ENCODE measurements at places on chromosomes 5 and 9.

GRCh38 chr9:21326526-21327139, 8.6 kb downstream of the KLHL9 start:
- DNase-seq, result no peak

DNA sequence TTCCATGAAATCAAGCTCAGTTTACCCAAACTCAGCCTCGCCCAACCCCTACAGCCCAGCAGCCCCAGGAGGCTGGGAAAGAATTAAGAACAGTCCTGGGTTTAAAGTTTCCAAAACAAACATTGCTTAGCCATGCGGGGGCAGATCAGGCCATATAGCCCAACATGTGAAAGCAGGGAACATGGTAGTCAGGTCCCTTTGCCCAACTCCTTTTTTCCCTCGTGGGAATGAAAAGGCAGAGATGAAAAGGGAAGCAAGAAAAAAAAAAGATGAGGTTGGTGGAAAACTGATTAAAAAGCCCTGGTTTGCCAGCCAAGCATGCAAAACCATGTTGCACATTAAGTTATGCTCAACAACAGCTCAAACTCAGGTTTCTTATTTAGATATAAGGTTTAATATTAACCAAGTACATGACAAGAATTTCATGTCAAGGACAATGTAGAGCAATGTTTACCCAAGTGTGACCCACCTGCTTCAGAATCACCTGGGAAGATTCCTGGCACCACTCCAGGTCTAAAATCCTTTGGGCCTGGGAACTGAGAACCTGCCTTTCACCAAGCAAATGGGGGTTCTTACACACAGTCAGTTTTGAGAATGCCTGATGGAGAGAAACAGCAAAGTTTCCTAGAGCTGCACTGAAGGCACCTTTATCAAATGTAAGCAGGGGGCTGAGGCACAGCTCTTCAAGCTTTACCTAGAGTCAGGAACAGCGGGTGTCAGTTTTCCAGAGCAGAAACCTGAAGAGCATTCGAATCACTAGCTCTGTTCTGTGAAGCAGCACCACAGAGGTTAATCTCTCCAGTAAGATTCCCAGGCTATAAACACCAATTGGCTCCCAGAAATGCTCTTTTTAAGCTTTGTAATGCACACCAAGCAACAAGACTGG, 1.7 kb downstream of the FREM1 start:
- DNase-seq, result no peak

DNA sequence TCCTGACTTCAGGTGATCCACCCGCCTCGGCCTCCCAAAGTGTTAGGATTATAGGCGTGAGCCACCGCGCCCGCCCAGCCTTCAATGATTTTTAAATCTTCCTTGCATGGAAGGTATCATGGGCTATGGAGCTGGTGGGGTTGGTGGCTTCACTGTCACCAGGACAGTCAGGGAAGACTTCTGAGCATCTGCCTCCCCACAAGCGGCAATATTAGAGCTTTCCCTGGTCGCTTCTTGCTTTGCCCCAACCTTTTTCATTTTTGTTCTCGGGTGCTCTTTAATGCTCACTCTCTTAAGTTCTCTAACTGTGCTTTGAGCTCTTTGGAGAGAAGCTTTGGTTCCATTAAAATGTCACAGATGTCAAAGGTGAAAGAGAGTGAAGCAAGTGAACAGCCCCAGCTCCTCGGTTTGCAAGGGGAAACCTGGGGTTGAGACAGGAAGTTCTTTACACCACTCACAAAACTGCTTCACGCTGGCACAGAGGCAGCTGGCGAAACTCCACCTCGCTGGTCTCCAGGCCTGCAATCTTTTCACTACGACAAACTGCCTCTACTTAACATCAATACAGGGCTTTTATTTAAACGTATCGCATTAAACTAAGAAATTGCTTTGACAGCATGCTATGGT, 142.5 kb upstream of the RETREG1 start:
- DNase-seq, result no peak

- DNase-seq, result no peak
Measured at GRCh38 chr5:68648944-68649857, 433.6 kb downstream of the PIK3R1 start.

- no peak for DNase-seq
Measured at GRCh38 chr5:177576169-177576568, 15.8 kb upstream of the TMED9 start.

DNA sequence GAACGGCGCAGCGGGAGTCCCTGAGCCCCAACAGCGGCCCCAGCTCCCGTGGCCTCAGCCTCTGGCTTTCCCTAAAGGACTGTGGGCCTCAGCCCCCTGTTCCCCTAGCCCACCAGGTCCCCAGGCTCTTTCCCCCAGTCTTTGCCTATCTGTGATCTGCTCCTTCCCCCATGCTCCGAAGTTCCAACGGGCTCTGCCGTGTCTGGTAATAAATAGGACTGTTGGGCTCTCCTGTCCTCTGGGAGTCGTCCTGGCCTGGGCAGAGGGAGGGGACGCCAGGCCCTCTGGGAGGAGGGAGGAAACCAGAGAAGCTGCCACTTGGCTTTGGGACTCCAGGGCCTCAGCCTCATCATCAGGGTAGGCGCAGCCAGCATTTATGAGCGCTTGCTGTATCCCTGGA, 28.1 kb downstream of the ADGRD2 start:
- no peak for DNase-seq

GRCh38 chr5:104915226-104915625, 1352.6 kb upstream of the NUDT12 start:
- DNase-seq, result no peak

DNA sequence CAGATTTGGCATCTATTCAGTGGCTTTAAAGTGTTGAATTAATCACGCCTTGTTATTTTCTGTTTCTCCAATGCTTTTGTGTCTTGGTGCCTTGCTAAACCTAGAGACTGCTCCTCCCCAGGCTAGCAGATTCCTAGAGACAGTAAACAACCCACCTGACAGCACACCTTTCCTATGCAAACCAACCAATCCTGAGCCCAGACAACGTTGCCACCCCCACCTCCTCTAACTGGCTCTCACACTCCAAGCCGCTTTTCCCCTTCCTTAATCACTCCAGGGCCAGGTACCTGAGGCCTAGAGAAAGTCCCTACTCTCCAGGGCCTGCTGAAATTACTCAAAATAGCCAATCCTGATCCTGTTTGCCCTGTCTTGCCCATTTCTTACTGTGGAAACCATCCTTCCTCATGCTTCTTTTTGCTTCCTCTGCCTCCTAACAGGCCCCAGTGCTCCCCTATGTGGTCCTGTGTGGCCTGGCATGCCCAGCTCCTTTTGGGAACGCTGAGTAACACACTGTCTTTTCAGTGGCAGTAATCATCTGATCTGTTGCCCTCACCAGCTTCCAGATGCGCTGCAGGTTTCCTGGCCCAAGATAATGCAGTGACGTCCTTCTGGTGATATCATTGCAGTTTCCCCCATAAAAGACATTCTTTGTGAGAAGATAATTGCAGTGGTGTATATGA, 53.4 kb downstream of the GAS1 start:
- DNase-seq, result no peak

- no peak for DNase-seq
Measured at GRCh38 chr9:111149018-111149759, 110.9 kb upstream of the LPAR1 start.

GRCh38 chr5:96439477-96440184, 6.6 kb upstream of the PCSK1 start:
- no peak for DNase-seq

GRCh38 chr5:175460126-175460525, 16.1 kb upstream of the DRD1 start:
- no peak for DNase-seq

DNA sequence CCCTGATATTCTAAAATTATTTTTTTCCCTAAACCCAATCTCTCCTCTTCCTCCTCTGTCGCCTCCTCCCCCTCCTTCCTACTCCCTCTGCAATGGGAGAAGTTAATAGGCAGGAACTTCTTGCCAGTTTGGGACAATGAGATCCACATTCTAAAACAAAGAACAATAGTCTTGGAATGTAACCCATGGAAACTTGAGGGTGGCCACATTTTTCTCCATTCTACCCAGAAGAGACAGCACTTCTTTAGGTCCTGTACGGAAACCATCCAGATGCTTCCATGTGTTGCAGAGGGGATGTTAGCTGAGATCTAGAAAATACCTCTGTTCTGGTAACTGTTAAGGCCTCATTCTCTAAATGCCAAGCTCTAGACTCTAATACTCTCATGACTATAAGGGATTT, 10.0 kb downstream of the SPARC start:
- DNase-seq, result no peak

Measured in NT2/D1 (cell line).